Progenitor cell of endocrine pancreas (in vitro differentiated cells): ENCODE measurements at places on chromosomes 6 and 20.
A peak's percentile ranks its signal among the peaks of the same experiment; 100 is the strongest.

DNA sequence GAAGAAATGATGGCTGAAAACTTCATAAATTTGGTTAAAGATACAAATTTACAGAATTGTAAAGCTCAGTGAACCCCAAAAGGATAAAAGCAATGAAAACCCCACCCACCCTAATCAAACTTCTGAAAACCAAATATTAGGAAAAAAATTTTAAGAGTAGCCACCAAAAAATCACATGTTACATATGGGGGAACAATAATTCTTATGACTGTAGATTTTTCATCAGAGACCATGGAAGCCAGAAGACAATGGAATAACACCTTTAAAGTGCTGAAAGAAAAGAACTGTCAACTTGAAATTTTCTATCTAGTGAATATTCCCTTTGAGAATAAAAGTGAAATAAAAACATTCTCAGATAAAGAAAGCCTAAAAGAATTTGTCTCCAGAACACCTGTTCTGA, 24.4 kb downstream of the PROCR start:
- no peak overlapping the region for H3K4me3 ChIP-seq
- no peak for DNase-seq
- H3K27ac ChIP-seq: no peak overlapping the region
- H3K4me1 ChIP-seq: peaks cover 17% of the 10 kb centered on the region
- H3K27me3 ChIP-seq: no peaks in the 10 kb centered on the region

DNA sequence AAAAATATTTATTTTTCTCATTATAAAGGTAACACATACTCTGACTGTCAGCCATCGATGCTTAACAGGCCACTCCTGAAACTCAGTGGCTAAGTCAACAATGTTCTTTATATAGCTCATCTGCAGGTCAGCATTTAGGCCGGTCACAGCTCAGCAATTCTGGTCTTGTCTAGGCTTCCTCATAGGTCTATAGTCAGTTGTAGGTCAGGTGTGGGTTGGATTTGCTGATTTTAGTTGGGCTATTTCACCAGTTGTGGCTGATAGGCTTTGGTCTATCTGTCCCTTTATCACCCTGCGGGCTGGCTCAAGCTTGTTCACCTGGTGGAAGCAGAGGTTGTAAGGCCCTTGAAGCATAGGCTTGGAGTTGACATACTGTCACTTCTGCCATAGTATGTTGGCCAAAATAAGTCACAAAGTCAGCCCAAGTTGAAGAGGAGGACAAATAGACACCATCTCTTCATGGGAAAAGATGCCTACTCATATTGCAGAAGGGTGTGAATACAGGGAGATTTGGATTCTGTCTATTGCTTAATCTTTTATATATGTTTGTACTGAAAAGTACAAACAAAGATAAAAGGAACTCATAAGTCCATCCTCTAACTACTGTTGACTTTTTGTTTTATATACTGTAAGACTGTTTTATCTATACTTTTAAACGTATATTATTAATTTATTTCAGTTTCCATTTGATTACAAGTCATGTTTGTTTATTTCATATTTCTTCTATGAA, 75.0 kb downstream of the BCKDHB start:
- no peak for DNase-seq
- no peak overlapping the region for H3K27ac ChIP-seq
- no peaks in the 10 kb centered on the region for H3K27me3 ChIP-seq
- peaks cover 5% of the 10 kb centered on the region for H3K4me1 ChIP-seq
- H3K36me3 ChIP-seq: peaks cover 3% of the 10 kb centered on the region

DNA sequence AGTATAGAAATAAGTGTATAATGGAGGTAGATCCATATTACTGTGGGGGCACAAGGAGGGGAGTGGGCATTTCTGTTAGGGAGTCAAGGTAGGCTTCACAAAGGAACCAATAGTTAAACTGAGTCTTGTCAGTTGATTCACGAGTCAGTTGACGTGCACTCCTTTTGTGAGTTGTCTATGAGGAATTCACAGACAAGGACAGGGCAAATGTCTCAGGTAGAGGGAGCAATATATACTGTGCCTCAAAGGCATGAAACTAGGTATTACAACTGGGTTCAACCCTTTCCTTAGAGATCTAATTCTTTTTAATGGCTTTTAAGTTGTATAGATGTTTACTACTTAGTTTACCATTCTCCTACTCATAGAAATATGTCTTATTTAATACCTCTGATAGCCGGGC, 11.0 kb downstream of the TMEM14C start:
- H3K4me3 ChIP-seq: no peak overlapping the region
- H3K27me3 ChIP-seq: no peaks in the 10 kb centered on the region
- no peak overlapping the region for H3K27ac ChIP-seq
- no peak for DNase-seq

DNA sequence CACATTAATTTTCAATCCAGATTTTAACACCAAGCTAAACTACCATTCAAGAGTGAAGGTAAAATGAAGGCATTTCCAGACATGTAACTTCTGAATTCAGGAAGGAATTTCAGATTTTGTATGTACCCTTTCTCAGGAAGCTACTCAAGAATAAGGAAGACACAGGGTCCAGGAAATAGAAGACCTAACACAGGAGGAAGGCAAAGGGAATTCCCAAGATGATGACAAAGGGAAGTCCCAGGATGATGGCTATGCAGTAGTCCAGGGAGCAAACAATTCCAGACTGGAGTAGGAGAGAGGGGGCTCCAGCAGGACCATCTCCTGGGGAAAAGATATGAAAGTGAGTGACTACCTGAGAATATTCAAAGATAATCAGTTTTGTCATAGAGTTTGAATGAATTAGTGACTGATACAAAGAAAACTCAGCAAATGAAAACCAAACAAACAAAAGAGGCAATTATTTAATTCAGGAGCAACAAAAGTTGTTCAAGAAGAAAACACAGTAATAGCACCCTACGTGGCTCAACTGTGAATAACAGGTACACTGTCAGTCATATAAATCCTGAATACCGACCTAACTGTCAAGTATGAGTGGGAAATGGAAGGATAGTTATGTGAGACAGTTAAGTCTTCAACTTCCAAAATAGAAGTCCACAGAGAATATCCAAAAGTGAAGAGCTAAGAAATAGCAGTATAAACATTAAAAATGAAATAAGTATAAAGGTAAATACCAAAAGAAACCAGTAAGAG, 4.0 kb downstream of the RNF24 start:
- no peaks in the 10 kb centered on the region for H3K27me3 ChIP-seq
- no peak for DNase-seq
- peaks cover 10% of the 10 kb centered on the region for H3K36me3 ChIP-seq
- peak overlapping the region; percentile 71 for H3K27ac ChIP-seq

GRCh38 chr6:31592396-31592771, 422 bp downstream of the NCR3 start:
- H3K4me1 ChIP-seq: no peaks in the 10 kb centered on the region
- peaks cover 8% of the 10 kb centered on the region for H3K27me3 ChIP-seq
- no peak overlapping the region for H3K27ac ChIP-seq
- no peak for DNase-seq
- no peaks in the 10 kb centered on the region for H3K36me3 ChIP-seq

- H3K36me3 ChIP-seq: no peaks in the 10 kb centered on the region
- no peaks in the 10 kb centered on the region for H3K27me3 ChIP-seq
- peaks cover 38% of the 10 kb centered on the region for H3K4me1 ChIP-seq
- H3K27ac ChIP-seq: no peak overlapping the region
- no peak for DNase-seq
These were observed 34.4 kb upstream of the RAB23 start for GRCh38 chr6:57256541-57256940.

DNA sequence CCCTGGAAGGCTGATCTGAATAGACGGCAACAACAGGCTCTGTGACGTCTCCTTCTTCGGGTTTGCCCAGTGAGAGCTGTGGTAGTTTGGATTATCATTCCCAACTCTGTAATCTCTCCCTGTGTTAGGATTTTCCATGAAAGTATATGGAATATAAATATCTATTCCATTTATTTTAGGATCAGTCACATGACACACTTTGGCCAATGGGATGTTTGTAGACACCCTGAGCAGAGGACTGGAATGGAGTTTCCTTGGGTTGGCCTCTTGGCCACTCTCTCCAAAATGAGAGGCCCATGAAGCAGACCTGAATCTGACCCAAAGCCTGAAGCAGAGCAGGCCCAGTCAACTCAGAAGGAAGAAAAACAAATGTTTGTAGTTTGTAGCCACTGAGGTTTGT, 37.2 kb upstream of the UBR2 start:
- peaks cover 3% of the 10 kb centered on the region for H3K27me3 ChIP-seq
- no peak for DNase-seq
- H3K27ac ChIP-seq: no peak overlapping the region

DNA sequence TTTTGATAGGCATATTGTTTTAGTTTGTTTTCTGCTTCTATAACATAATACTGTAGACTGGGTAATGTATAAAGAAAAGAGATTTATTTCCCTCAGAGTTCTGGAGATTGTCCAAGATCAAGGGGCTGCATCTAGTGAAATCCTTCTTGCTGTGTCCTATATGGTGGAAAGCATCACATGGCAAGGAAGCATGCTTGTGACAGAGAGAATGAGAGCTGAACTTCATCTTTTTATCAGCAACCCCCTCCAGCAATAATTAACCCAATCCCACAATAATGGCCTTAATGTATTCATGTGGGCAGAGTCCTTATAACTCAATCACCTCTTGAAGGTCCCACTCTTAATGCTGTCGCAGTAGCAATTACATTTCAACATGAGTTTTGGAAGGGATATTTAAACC, 141.4 kb downstream of the CENPW start:
- no peaks in the 10 kb centered on the region for H3K27me3 ChIP-seq
- H3K27ac ChIP-seq: no peak overlapping the region
- no peak overlapping the region for H3K4me3 ChIP-seq
- DNase-seq: no peak
- no peaks in the 10 kb centered on the region for H3K36me3 ChIP-seq

DNA sequence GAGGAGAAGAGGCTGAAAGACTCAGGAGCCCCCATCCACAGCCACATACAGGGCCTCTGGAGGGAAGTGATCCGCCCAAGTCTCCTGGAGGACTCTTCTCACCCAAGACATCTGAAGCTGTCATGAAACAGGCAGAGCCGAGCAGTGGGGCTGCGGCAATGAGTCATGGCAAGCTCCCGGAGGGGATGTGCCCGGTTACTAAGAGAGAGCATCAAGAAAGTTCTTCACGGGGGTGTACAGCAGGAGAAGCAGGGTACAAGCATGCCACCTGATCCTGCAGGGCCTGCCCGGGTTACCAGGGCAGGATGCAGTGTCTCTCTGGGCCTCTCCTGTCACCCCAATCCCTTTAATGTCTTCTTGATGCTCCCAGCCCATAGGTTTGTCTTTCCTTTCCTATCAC, 21.1 kb downstream of the TRIM26 start:
- H3K4me1 ChIP-seq: no peaks in the 10 kb centered on the region
- no peak for DNase-seq
- H3K4me3 ChIP-seq: no peak overlapping the region
- no peak overlapping the region for H3K27ac ChIP-seq
- H3K36me3 ChIP-seq: peaks cover 23% of the 10 kb centered on the region

DNA sequence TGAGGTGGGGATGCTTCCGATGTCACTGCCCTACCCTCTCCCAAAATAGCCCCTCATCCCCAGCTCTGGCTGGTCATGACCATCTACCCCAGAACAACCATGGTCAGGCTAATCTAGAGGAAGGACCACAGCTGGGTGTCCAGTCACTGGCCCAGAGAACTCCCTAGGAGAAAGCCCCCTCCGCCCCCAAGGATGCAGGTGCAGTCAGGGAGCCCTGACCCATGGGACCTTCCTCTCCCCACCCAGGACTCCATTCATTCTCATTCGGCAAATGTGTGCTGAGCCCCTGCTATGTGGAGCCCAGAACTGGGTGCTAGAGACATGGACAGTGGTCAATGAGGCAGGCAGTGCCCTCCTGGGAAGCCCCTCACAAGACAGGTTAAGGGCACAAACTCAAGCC, 60.5 kb downstream of the JPH2 start:
- no peaks in the 10 kb centered on the region for H3K4me1 ChIP-seq
- H3K27me3 ChIP-seq: peaks cover 9% of the 10 kb centered on the region
- no peak overlapping the region for H3K4me3 ChIP-seq
- DNase-seq: no peak

GRCh38 chr6:49570474-49571079, 20.1 kb downstream of the C6orf141 start:
- peaks cover 20% of the 10 kb centered on the region for H3K4me1 ChIP-seq
- H3K27ac ChIP-seq: no peak overlapping the region
- no peaks in the 10 kb centered on the region for H3K36me3 ChIP-seq

DNA sequence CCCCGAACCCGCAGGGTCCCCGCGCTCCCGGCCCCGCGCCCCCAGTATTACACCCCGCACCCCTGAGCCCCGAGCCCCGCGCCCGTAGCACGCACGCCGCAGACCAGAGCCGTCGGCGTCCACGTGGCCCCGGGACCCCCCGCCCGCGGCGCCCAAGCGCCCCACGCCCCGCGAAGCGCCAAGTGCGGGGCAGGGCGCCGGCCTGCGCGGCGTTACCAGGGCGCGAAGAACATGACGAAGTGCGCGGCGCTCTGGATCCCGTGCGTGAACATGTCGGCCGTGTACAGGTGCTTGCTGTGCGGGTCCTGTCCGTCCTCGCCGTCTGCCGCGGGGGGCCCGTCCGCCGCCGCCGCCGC, 312 bp downstream of the TXNDC5 start:
- peaks cover 1% of the 10 kb centered on the region for H3K36me3 ChIP-seq
- DNase-seq: no peak

- H3K4me1 ChIP-seq: no peaks in the 10 kb centered on the region
- no peak overlapping the region for H3K4me3 ChIP-seq
- H3K36me3 ChIP-seq: no peaks in the 10 kb centered on the region
- H3K27ac ChIP-seq: no peak overlapping the region
- no peak for DNase-seq
- no peaks in the 10 kb centered on the region for H3K27me3 ChIP-seq
These were observed 217.4 kb upstream of the PLCB4 start for GRCh38 chr20:8851446-8851845.

DNA sequence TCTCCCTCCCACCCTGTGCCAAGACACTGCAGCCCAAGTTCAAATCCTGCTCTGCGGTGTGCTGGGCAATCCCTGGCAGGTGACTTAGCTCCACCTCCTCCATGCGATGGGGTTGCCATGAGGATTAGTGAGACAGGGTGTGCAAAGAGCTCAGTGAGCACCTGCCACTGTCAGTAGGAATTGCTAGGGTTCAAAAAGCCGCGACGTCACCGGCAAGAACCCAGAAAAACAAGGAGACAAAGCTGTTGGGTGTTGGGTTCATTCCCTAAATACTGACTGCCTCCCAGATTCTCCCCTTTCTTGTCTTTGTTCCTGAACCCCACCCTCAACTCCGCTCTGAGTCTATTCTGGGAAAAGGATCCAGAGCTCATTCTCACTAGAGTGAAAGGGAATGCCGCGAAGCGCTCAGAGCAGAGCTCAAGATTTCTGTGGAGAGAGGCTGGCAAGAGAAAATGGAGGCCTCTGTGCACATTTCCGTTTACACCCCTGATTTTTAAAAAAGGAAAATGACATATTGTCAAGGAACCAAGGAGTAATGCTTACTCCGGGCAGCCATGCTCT, 13.3 kb downstream of the PMEPA1 start:
- H3K27me3 ChIP-seq: no peaks in the 10 kb centered on the region
- H3K27ac ChIP-seq: no peak overlapping the region
- H3K36me3 ChIP-seq: no peaks in the 10 kb centered on the region
- H3K4me3 ChIP-seq: no peak overlapping the region
- no peak for DNase-seq
